ENCODE measurements at places on chromosomes 12 and 14.

DNA sequence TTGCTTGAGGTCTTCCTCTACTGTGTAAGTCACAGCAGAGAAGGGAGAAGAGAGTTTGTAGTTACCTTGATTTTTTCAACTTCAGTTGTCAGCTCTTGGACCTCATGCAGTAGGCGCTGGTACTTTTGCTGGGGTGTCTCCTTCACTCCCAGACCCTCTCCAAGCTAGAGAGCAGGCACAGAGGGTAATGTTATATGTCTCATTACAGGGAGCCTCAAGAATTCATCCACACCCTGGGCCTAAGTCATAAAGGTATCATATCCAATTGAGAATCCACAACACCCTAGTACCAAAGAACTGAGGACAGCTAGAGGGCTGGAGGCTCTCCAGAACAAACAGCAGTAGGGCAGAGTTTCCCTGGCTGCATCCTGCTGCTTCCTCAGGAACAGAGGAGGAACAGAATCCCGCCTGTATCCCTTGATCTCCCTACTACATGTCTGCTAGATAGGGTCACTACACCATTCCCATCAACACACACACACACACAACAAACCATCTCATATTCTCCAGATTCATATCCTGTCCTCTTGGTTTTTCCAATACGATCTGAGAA lies 11.9 kb downstream of the DCTN2 start:
- DNase-seq = no peak

GRCh38 chr14:77279719-77280118 lies 8.7 kb upstream of the NGB start:
- no peak for DNase-seq

- DNase-seq = no peak
Observed at GRCh38 chr12:30753751-30754382, 884 bp downstream of the CAPRIN2 start.

DNA sequence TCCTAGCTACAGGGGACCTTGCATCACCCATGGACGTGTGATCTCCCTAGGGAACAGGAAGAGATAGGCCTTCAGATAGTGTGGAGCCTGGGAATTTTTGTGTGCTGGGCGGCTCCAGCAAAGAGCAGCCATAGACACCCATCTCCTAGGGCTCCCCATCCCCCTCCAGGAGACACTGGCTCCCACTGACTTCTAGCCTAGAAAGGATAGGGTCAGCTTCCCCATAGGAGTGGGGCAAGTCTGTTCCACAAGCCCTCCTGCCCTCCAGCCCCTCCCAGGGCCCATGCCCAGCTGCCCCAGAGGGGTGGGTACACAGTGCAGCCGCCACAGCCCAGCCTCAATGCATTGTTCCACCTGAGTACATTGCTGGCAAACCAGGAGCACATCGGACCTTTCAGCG lies 16.5 kb upstream of the LALBA start:
- no peak for DNase-seq

DNA sequence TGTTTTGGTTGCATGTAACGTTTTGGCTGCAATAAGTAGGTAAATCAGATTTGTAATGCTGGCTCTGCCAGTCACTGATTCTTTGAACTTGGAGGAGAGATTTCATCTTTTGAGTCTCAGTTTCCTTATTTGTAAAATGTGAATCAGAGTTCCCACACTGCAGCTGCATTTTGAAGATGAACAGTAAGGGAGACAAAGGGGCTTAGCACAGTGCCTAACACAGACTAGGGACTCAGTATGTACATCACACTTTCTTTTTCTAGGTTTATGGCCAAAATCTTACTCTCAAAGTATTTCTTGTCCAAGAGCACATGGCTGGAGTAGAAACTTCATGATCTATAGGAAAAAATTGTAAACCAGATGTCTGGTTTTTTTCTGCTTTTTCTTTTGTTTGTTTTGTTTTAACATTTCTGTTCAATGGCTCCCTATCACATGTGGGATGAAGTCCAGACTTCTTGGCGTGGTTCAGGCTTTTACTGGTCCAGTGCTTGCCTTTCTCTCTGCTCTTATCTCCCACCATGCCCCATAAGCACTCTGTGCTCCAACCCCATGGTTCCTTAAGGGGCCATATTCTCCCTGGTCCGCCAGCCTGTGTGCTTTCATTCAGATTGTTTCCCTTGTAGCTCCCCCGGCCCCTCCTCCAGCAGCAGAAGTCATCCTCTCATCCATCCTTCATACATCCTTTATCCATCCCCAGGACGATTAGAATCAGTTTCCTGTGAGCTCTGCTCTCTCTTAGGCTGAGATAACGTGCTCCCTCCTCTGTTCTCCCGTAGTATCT lies 58.0 kb downstream of the SYNE2 start:
- no peak for DNase-seq

DNA sequence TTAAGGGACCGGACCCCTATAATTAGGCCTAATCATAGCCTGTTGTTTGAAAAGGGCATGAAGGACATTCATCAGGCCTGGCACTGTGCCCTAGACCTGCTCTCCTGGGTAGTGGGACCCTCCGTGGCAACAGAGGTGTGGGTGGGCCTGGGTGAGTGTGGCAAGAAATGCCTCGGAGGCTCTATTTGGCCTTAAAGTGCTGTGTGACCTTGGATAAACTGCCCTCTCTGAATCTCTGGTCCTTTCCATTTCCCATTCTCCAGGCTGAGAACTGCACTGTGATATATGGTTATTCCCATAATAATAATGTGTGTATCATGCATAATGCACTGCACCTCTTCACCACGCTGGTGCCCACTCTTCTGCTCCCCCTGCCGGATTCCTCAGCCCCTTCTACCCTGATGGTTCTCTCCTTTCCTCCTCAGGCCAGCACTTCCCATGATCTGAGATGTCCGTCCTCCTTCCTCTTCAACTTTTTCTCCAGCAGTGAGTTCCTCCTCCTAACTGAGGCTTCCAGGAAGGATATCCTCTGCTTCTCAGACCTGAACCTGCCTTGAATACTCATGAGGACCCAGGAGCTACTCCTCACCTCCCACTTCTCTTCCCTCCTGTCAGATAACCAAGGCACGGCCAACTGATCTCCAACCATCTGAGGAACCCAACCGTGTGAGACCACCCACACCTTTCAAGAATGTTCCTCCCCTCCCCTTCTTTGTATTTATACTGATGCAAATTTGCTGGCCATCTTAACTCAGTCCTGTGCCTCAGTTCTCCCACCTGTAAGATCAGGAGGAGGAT lies 111.0 kb upstream of the PZP start:
- no peak for DNase-seq

Measured in CMK (cell line).